ENCODE measurements at places on chromosomes 2 and 18.

DNA sequence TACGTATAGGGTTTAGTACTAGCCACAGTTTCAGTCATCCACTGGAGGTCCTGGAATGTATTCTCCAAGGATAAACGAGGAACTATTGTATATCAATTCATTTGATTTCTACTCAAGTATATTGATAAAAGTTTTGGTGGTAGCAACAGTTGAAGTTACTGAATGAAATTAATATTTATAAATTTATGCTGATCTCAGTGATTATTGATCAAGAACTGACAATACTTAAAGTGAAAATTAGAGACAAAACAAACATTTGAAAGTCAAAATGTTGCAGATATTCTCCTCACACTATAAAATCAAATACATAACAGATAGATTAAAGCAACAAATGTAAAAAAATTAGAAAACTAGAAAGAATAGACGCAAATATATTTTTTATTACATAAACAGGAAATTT is 150.9 kb upstream of the SLC35G4 start:
- DNase-seq, result no peak

DNA sequence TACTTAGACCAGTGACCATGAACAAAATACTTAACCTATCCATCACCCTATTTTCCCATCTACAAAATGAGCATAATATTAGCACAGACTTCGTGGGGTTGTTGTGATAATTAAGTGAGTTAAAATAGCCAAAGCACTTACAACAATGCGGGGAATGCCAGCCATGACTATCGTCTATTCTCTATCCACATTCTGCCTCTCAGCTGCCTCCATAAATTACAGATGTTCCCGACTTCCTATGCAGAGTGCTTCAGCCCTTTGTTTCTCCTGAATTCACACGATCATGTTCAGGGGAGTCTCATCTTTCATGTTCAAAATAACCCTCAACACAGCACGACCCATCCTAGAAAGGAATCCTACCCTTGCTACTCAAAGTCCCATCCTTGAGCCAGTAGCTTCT is 211.6 kb downstream of the EN1 start:
- no peak for DNase-seq

- no peak for DNase-seq
Measured at GRCh38 chr18:51397347-51397962, 200.0 kb upstream of the MEX3C start.

- DNase-seq, result no peak
Measured at GRCh38 chr18:49392352-49392751, 68.1 kb downstream of the DYM start.

GRCh38 chr2:161123531-161124030 is 36.6 kb upstream of the TANK start:
- DNase-seq, result no peak

DNA sequence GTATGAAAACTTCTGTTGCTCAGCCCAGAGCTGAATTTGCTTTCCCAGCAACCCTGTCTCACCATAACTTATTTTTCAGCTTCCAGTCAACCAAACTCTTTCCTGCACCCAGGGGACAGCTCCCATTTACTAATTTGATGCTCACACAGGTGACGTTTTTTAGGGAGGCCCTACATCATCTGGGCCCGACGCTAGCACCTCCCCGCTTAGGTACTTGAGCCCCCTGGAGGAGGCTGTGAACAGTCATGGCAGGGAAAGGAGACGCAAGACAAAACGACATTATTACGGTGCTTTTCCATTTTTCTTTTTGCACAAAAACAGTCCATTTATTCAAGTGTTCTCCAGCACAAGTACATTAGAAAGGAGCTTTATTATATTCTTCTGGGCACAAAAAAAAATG is 59.2 kb upstream of the POMC start:
- no peak for DNase-seq

- no peak for DNase-seq
Measured at GRCh38 chr18:49071778-49072177, 121.0 kb upstream of the SMAD7 start.

DNA sequence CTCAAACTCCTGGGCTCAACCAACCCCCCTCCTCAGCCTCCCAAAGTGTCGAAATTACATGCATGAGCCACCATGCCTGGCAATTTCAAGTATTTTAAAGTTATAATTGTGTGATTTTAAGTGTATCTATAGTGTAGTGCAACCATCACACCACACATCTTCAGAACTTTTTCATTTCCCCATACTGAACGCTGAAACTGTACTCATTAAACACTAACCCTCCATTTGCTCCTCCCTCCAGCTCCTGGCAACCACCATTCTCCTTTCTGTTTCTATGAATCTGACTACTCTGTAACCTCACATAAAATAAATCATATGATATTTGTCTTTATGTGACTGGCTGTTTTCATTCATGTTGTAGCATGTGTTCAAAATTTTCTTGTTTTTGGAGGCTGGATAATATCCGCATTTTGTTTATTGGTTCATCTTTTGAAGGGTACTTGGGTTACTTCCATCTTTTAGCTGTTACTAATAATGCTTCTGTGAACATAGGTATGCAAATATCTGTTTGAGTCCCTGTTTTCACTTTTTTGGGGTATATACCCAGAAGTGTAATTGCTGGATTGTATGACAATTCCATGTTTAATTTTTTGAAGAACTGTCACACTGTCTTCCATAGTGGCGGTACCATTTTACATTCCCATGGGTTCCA is 188.2 kb downstream of the PLCL1 start:
- DNase-seq, result no peak

DNA sequence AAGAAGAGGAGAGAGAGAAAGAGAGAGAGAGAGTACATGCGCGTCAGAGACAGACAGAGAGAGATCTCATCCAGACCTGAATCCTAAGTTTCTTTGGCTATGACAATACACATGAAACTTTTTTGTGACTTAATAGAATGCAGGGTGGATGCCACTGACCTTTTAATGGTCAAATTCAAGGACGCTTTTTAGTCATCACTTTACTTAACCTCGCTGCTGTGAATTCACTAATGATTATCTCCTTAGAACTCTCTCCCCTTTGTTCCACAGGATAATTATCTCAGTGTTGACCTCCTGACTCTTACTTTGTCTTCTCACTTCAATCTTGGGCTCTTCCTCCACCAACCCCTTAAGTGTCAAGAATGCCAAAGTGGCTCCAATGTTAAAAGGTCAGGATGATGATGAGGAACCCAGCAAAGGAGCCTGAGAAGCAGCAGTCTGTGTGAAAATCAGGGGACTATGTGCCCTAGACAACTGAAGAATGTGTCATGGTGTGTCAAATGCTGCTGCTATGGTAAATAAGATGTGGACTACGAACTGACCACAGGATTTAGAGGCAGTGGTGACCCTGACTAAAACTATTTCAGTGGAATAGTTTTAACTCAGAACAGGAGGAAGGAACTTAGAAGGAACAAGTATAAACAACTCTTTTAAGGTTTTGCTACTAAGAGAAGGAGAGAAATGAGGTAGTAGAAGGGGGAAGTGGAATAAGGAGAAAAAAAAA is 382.1 kb downstream of the ZEB2 start:
- DNase-seq, result no peak

DNA sequence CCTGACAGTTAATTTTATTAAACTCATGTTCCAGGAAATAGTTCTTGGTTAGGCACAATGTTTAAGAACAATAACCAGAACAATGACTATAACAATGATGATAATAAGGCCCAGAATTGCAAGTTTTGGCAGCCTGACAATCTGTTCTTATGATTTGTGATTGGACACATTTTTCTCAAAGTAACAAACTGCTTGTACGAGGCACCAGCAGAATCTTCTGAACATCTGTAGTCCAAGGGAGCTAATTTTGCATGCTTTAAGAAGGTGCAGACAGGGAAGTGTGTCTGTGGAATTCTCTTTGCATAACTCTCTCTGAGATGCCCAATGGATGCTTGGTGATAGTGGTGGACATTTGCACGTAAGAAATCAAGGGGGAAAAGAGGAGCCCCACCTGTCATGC is 709.3 kb downstream of the SLC4A3 start:
- DNase-seq, result no peak

- no peak for DNase-seq
Measured at GRCh38 chr2:217905896-217906295, 96.9 kb downstream of the TNS1 start.

GRCh38 chr2:187429989-187430388 is 18.1 kb downstream of the CALCRL start:
- DNase-seq, result no peak

DNA sequence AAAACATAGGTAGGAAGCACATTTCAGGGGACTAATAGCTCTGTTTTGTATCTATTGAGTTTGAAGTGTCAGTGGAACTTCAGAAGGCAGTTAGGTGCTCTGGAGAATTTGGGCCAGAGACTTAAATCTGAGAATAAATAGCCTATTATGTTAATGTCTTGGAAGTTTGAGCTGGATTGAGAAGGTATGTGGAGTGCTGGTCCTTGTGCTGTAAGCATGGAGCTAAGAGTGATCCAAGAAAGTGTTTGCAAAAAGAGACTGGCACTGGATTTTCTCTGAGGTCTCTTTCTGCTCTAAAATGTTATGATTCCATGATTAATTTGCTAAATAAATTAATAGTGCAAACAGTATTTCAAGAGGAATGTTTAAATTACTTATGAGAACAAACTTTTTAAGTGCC is 63.3 kb downstream of the ICOS start:
- DNase-seq, result no peak

DNA sequence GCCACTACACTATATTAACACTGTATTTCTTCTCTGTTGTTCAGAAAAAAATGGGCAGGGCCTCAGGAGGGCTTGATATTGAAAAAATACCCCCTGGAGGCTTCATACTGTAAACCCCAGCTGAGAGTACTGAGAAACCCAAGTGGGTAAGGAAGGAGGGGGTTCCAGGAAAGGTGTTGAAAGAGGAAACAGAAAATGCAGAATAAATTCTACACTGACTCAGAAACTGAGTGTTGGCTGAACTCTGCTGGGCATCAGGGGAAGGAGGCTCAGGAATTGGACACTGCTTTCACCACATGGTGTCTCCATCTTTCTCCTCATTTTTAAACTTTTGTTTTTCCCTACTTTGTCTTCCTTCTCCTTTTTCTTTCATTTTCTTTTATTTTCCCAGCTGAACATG is 253.7 kb downstream of the DYM start:
- no peak for DNase-seq

DNA sequence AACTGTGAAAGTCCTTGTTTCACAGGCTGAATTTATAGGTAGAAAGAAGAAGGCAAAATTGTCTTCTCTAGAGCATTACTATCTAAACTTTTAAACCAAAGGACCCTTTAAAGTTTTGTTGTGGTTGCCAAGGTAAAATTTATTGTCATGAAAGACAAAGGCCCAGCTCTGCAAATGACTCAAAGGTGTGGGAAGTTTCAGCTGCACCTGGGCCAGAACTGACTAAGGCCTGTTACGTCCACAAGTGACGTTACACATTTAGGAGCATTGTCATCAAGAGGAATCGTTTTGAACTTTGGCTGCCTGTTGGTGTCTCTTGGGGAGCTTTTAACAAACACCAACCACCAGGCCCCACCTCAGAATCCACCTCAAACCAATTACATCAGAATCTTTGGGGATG is 8.1 kb upstream of the DSC3 start:
- DNase-seq, result no peak

DNA sequence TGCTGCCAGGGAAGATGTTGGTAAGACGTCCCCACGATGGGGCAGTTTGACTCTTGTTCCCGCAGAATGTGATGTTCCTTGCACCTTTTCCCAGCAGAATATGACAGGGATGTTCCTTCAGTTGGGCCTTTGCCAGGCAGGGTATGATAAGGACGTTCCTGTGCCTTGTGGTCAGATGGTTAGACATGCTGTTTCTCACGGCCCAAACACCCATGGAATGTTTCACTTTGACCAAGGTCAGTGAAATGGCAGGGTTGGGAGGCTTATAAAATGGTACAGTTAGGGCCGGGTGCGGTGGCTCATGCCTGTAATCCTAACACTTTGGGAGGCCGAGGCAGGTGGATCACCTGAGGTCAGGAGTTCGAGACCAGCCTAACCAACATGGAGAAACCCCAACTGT is 40.3 kb upstream of the YPEL5 start:
- DNase-seq, result no peak

- no peak for DNase-seq
Measured at GRCh38 chr2:51410331-51410730, 378.4 kb upstream of the NRXN1 start.

DNA sequence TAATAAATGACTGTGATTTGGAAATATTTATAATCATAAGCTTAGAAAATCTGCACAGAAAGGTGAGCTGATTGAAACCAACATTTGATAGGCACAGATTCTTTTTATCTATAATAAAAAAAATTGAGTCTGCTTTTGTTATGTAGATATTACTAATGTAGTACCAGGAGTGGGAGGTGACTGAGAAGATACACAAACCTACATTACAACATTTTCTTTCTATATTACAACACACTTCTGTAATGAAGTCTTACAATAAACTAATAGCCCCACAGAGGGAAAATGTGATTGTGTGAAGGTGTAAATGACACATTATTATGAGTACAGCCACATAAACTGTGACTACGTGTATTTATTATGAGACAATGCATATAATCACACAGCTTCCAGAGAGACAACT is 241.6 kb downstream of the PIEZO2 start:
- no peak for DNase-seq

- no peak for DNase-seq
Measured at GRCh38 chr2:79774016-79774415, 261.2 kb downstream of the CTNNA2 start.

- no peak for DNase-seq
Measured at GRCh38 chr18:9925369-9925768, 11.6 kb downstream of the VAPA start.

GRCh38 chr2:55001716-55002115 is 48.5 kb downstream of the RTN4 start:
- no peak for DNase-seq

GRCh38 chr2:19488009-19488691 is 129.7 kb upstream of the OSR1 start:
- DNase-seq, result peak; percentile 1

DNA sequence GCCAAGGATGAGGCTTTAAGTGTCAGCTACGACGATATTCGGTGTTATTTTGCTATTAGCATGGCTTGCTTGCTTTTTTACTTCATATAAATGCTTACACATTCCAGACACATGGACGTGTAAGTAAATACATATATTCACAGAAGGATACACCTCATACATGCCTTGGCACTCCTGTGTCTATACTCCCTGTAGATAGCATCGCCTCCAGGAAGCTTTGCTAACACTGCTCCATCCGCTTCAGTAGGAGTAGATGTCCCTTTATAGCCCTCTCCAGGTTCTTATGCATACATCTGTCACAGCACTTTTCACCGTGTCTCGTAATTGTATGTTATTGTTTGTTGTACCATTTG is 27.5 kb upstream of the KCTD1 start:
- DNase-seq, result no peak

DNA sequence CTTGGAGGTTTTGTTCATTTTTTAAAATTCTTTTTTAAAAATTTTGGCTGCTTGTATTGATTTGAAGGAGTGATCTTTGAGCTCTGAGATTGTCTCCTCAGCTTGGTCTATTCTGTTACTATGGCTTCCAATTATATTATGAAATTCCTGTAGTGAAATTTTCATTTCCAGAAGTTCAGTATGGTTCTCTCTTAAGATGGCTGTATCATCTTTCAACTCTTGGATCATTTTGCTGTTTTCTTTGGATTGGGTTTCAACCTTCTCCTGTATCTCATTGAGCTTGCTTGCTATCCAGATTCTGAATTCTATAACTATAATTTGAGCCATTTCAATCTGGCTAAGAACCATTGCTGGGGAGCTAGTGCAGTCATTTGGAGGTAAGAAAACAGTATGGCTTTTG is 270.8 kb upstream of the NT5C1B start:
- no peak for DNase-seq

Data from activated CD4-positive, alpha-beta T cell treated with anti-CD3 and anti-CD28 coated beads, Interleukin-2, amount 50 U/mL, for 48 hours (primary cell).